K562 (cell line): ENCODE measurements at places on chromosomes 5 and 9. TPM values are rescaled to one million over a fixed set of nuclear protein-coding genes. Genes with fewer than 3 reads are reported as not detected.

ZER1 gene
- polyA plus RNA-seq = 7.1 and 10.7 TPM in 2 replicates

PLPPR1 gene
- polyA plus RNA-seq = not detected in 2 replicates

PCDHA1 gene
- polyA plus RNA-seq = not detected in 2 replicates

MRPL36 gene
- 184 and 199 TPM in 2 replicates for polyA plus RNA-seq

FAM153A gene
- not detected in 2 replicates for polyA plus RNA-seq

GRCh38 chr5:17087035-17087434 lies 130.4 kb upstream of the BASP1 start:
- DNase-seq = no peak

DNA sequence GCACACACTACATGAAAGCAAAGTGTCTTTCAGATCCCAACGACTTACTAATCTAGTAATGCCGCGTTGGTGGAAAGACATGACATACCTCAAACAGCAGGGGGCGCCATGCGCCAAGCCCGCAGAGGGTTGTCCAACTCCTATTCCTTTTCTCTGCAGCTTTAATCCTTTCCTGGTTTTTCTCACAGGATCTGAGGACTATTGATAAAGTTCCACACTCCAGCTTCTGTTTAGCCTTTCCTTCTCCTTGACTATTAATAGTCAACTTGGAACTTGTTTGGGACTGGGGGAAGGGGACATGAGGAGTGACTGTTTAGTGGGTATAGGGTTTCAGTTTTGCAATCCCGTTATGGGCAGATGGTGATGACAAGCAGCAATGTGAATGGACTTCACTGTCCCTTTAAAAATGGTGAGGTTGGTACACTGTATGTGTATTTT lies 62.9 kb downstream of the OTULIN start:
- DNase-seq = peak; percentile 80

DNA sequence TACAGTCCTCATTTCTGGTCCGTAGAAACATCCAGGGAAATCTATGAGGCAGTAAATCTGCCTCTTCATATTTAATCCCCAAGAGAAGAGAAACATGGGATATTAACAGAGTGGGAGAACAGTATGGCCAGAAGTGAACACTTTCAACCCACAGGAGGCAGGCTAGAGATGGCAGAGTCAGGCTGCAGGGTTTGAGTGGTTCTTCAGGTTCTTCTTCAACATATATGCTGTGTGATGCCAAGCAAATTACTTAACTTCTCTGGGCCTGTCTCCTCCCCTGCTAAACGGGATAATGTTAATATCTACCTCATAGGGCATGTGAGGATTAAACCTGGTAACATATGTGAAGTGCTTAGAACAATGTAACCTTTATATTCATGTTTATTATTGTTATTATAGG lies 321.8 kb downstream of the PSAT1 start:
- no peak for DNase-seq

- no peak for DNase-seq
Measured at GRCh38 chr9:69062195-69062594, 26.6 kb downstream of the FXN start.

DNA sequence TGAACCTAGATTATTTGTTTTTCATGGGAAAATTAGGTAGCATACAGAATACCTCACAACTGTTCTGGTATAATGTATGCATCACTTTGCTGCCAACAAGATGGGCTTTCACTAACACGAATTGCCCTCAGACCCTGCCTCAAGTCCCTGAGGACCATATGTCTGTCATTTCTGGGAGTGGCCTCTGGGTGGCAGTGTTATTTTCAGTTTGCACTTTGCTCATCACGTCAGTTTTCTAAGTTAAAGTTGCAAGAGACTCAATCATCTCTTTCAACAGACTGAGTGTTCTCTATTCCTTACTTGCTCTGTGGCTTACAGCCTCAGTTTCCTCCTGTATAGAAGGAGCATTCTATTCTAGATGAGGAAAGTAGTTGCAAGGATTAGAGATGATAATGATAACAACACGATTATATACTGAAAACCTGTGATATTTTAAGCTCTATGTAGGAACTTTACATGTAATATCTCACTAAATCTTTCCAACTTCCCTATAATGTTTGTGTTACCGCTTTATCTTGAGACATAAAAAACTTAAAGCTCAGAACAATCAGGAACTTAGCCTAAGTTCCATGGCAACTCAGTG lies 55.7 kb downstream of the TSSK1B start:
- peak; percentile 62 for DNase-seq

DNA sequence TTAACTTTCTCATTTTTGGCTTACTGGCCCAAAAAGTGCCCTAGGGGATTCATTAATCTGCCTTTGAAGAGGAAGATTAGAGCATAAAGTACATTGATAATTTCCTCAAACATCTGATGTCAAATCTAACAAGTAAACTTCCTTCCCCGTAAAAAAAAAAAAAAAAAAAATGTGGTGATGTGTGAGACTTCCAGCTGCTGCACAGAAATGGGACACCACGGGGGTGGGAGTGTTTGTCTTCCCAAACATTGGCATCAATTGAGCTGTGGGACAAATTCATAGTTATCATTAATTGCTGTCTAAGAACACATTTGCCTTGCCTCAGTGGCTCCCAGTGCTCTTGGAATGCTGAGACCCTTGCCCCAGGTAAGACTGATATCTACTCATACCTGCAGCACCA lies 149.6 kb downstream of the ADAMTS12 start:
- no peak for DNase-seq

DNA sequence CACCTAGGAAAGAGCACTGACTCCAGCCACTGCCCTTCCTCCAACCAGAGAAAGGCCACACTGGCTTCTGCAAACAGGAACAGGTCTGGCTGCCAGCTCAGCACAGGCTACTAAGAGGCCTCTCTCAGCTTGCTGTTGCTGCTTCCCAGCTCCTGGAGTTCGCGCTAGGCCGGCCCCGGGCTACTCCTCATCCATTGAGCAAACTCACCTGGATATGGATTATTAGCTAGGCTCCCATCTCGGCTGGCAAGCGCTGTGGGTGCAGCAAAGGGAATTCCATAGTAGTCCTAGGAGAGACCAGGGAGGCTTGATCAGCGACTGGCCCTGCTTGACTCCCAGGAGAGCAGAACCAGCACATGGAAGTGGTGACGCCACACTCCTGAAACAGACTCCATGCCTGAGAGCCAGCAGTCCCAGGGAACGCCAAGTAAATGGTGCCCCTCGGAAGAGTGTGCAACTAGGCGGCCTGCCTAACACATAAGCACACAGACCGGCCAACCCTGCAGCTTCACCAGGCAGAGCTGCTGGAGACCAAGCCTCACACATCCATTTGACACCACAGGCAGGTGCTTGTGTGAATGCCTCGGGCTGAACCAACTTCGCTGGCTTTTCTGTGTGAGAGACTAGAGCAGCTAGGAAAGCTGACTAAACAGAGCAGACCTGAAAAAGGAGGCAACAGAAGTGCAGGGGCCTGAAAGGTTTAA lies 107.2 kb downstream of the UBE2R2 start:
- DNase-seq = no peak

DNA sequence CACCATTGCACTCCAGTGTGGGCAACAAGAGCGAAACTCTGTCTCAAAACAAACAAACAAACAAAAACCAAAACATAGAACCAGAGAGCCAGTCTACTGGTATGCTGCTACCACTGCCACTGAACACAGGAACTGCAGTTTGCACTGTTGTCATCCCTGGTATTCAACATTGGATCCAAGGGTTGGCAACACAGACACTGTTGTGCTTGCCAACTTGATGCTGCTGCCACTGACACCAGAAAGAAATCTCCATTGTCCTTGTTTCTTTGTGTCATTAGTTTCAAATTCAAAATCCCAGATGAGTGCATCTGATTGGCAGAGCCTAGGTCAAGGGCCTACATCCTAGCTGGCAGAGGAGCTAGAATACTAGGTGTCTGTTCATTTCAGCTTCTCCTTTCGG lies 16.2 kb downstream of the HINT1 start:
- no peak for DNase-seq

DNA sequence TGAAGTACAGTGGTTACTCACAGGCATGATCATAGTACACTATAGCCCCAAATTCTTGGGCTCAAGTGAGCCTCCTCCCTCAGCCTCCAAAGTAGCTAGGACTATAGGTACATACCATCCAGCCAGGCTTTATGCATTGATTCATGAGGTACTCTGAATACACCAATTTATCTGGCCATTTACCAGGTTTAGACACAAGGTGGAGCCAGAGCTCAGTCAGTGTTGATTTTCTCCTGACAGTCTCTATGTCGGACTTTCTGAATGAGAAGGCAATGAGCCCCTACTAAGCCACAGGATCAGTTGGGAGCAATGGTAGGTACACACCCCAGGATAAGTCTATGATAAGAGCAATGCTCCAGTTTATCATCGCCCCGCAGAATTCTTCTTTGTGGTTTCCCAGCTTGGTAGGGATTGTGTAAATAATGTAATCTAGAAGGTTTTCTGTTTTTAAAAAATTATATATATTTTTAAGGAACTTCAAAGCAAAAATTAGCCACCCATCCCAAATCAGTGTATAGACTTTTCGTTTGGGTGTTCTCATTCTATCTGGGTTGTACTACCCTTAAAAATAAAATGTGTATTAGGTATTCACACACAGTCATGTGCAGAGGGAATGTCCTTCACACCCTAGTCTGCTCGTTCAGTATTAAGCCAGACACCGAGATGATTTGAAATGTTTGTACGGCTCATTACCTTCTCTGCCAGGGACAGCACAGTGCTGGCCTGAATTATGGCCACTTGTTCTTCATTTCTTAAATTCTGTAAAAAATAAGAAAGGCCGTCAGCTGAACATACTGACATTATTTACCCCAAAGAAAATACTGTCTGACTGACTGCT lies 118.4 kb upstream of the DPYSL3 start:
- DNase-seq = peak; percentile 18

- DNase-seq = no peak
Measured at GRCh38 chr5:14528115-14528514, 53.5 kb upstream of the OTULINL start.
